ENCODE measurements at places on chromosomes 5 and 9. TPM values are rescaled to one million over a fixed set of nuclear protein-coding genes. Genes with fewer than 3 reads are reported as not detected.

Gene PHYHD1
- polyA plus RNA-seq: 26.3 TPM

DNA sequence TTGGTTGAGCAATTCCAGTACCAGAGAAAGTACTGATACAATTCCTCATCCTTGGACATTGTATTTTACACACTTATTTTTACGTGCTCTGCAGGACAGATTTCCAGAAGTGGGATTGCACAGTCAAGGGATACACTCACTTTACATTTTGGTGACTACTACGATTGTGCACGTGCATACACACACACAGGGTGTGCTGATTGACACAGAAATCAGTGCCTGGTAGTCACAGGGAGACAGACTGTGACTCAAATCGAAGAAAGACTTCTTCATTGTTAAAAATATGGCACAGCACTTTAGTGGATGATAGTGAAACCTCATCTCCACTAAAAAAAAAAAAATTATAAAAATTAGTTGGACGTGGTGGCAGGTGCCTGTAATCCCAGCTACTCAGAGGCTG is 1.5 kb downstream of the GARIN3 start:
- H3K4me1 ChIP-seq: no peaks in the 10 kb centered on the region
- H3K27me3 ChIP-seq: peaks cover 12% of the 10 kb centered on the region
- H3K36me3 ChIP-seq: no peaks in the 10 kb centered on the region
- H3K27ac ChIP-seq: no peak overlapping the region

DNA sequence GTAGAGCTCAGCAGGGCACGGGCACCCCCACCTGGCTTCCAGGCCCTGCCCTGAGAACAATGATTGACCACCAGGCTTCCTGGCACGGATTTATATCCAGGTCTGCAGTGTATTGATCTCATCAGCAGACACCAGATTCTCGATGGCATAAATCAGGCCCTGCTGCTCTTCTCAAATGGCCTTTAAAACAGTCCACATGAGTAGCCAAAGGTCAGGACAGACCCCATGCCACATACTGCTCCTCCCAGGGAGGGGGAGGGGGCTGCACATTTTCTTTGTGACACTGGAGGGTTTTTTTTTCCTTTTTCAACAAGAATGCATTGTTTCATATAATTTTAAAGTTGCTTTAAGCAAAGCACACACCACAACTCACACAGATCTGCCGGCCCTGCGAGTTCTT is 85.4 kb downstream of the SEMA4D start:
- no peaks in the 10 kb centered on the region for H3K27me3 ChIP-seq
- DNase-seq: no peak
- H3K27ac ChIP-seq: no peak overlapping the region
- no peak overlapping the region for H3K4me3 ChIP-seq

Gene ANKRD31
- polyA plus RNA-seq: 0.07 TPM

DNA sequence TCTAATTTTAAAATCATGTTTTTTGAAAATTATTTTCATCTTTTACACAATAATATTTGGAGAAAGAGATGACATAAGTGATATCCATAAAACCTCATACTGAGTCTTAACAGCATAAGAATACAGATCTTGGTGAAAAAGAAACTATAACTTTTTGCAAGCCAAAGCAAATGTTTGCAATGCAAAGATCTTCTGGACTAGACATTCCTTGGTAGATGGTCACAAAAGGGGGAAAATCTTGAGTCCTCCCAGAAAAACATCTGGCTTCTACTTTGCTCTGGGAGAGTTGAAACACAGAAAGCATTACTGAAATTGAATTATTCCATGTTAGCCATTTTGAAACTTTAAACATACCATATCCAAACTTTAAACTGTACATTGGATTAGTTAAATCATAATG is 308.2 kb downstream of the ANXA1 start:
- no peaks in the 10 kb centered on the region for H3K4me1 ChIP-seq
- H3K36me3 ChIP-seq: no peaks in the 10 kb centered on the region
- DNase-seq: no peak
- no peak overlapping the region for H3K4me3 ChIP-seq
- H3K27me3 ChIP-seq: no peaks in the 10 kb centered on the region
- H3K27ac ChIP-seq: no peak overlapping the region

- no peak overlapping the region for H3K4me3 ChIP-seq
- DNase-seq: no peak
- no peaks in the 10 kb centered on the region for H3K36me3 ChIP-seq
Measured at GRCh38 chr5:68395302-68395701, 179.7 kb downstream of the PIK3R1 start.

Gene LCN9
- not detected for polyA plus RNA-seq

DNA sequence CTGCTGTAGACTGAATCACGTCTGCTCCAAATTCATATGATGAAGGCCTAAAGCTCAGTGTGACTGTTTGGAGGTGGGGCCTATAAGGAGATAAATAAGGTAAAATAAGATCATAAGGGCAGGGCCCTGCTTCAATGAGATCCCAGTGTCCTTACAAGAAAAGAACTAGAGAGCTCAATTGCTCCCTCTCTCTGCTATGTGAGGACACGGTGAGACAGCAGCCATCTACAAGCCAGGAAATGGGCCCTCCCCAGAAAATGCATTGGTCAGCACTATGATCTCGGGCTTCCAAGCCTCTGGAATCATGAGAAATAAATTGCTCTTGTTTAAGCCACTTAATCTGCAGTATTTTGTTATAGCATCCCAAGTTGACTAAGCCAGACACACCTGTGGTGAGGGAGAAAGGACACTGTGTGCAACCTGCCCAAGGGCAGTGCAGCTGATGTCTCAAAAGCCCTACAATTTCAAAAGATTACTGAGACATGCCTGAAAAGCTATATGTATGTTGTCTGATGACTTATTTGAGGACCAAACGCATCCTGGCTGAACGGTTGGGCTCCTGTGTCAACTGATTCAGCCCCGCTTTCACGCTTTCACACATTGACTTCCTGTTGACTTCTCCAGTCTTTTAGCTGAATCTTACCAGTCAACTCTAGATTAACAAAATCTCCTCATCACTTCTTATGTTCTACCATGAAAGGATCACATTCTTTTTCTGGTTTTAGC is 13.2 kb downstream of the GZMK start:
- H3K4me3 ChIP-seq: no peak overlapping the region
- no peak overlapping the region for H3K27ac ChIP-seq
- no peaks in the 10 kb centered on the region for H3K4me1 ChIP-seq

Gene SEMA6A
- polyA plus RNA-seq: 4.2 TPM

Gene NAIP
- polyA plus RNA-seq: 1.7 TPM

DNA sequence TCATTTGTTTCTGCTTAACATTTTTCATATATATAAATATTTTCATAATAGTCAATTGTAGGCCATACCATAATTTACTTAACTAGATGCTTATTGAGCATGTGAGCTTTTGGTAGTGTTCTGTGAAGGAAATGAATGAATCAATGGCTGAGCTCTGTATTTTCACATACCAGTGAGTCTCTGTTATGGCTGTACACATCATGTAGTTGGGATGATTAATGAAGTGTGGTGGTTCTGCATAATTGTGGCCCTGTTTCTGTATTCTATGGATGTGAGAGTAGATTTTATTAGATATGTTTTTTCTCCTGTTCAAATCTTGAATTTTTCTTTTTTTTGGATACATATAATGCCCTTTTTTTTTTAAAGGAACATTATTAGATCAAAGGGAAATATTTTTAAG is 56.2 kb downstream of the CTNNA1 start:
- no peak overlapping the region for H3K27ac ChIP-seq
- no peak for DNase-seq
- H3K4me1 ChIP-seq: peaks cover 23% of the 10 kb centered on the region
- no peak overlapping the region for H3K4me3 ChIP-seq

Gene TMEM252
- not detected for polyA plus RNA-seq

GRCh38 chr9:132857031-132857430 is 21.1 kb downstream of the AK8 start:
- no peaks in the 10 kb centered on the region for H3K27me3 ChIP-seq
- H3K27ac ChIP-seq: peak overlapping the region; percentile 45
- peak; percentile 47 for DNase-seq

DNA sequence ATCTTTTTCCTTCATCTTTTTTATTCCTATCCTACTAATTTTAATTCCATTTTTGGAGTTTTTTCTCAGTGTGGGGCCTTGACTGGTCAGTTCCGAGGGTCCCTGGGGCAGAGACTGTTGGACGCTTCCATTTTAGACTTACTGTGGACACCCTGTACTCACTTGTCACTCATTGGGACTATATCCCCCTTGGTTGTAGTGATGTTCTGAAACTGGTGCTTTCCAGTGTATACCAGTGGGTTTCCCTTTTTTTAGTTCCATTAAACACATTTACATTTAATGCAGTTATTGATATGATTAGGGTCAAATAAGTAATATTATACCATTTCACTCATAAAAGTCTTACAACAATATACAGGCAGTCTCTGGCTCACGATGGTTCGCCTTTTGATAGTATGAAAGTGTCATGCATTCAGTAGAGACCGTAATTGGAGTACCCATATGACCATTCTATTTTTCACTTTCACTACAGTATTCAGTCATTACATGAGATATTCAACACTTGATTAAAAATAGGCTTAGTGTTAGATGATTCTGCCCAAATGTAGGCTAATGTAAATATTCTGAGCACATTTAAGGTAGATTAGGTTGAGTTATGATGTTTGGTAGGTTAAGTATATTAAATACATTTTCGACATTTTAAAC is 46.0 kb downstream of the CNOT6 start:
- no peak for DNase-seq
- H3K4me3 ChIP-seq: no peak overlapping the region
- no peaks in the 10 kb centered on the region for H3K27me3 ChIP-seq
- no peaks in the 10 kb centered on the region for H3K4me1 ChIP-seq

Gene F2R
- 16.6 TPM for polyA plus RNA-seq

GRCh38 chr5:91024727-91025126 is 358.4 kb downstream of the ARRDC3 start:
- no peaks in the 10 kb centered on the region for H3K36me3 ChIP-seq
- no peaks in the 10 kb centered on the region for H3K27me3 ChIP-seq
- H3K27ac ChIP-seq: no peak overlapping the region
- H3K4me1 ChIP-seq: no peaks in the 10 kb centered on the region

GRCh38 chr9:123311250-123311752 is 42.9 kb upstream of the STRBP start:
- H3K4me1 ChIP-seq: no peaks in the 10 kb centered on the region
- no peak overlapping the region for H3K4me3 ChIP-seq
- DNase-seq: no peak
- H3K36me3 ChIP-seq: no peaks in the 10 kb centered on the region

DNA sequence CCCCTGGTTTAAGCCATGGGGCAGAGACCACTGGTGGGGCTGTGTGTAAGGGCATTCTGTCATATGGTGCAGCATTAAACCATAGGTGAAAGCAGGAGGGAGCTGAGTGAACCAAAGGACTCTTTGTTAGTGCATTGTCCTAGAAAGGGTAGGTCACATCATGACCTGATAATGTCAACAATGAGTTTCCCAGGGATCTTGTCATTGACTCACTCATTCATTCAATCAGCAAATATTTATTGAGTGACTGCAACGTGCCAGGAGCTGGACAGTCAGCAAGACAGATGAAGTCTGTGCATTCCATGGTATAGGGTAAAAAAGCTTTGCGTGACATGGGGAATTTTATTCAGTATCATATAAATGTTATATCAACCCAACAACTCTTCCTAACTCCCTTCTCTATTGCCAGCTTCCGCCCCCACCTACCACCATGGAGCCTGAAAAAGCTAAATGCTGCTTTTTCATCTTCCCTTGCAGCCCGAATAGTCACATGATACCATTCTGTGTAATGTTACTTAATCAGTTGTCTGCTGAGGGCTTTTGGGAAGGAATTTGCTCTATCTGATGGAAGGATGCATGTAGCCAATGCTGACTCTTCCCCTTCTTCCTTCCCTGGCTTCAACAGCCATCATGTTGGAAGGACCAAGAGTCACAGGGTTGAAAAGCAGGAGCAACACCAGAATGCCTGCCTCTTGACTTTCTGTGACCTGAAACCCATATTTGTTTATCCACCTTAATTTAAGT is 11.5 kb upstream of the OTULINL start:
- H3K27ac ChIP-seq: no peak overlapping the region
- H3K27me3 ChIP-seq: no peaks in the 10 kb centered on the region
- H3K36me3 ChIP-seq: no peaks in the 10 kb centered on the region
- peaks cover 34% of the 10 kb centered on the region for H3K4me1 ChIP-seq

Gene ENHO
- polyA plus RNA-seq: 0.46 TPM

- H3K4me3 ChIP-seq: no peak overlapping the region
- no peak for DNase-seq
- peaks cover 8% of the 10 kb centered on the region for H3K36me3 ChIP-seq
Measured at GRCh38 chr5:179766726-179767455, 26.9 kb upstream of the LTC4S start.

Gene SRD5A1
- 2.6 TPM for polyA plus RNA-seq

DNA sequence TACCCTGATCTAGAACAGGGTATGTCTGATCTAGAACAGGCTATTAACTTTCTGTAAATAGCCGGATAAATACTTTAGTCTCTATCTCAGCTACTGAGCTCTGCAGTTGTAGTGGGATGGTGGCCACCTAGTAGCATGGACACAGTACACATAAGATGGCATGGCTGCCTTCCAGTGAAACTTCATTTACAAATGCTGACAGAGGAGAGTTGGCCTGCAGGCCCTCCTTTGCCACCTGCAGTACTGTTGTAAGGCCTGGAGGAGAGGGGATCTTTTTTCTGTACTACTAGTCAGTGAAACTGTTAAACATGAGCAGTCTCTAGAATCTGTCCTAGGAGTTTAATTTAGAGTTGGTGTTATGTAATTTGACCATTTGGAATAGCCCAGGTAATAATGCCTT is 86.0 kb downstream of the TRIO start:
- H3K27ac ChIP-seq: no peak overlapping the region
- H3K4me1 ChIP-seq: peaks cover 37% of the 10 kb centered on the region
- no peaks in the 10 kb centered on the region for H3K36me3 ChIP-seq
- no peak for DNase-seq
- no peak overlapping the region for H3K4me3 ChIP-seq

Gene STX17
- 7.8 TPM for polyA plus RNA-seq

GRCh38 chr9:121268851-121269641 is 1.1 kb downstream of the GSN start:
- H3K4me3 ChIP-seq: peak overlapping the region; percentile 79
- no peaks in the 10 kb centered on the region for H3K27me3 ChIP-seq
- DNase-seq: no peak
- H3K36me3 ChIP-seq: no peaks in the 10 kb centered on the region
- peaks cover 51% of the 10 kb centered on the region for H3K4me1 ChIP-seq

DNA sequence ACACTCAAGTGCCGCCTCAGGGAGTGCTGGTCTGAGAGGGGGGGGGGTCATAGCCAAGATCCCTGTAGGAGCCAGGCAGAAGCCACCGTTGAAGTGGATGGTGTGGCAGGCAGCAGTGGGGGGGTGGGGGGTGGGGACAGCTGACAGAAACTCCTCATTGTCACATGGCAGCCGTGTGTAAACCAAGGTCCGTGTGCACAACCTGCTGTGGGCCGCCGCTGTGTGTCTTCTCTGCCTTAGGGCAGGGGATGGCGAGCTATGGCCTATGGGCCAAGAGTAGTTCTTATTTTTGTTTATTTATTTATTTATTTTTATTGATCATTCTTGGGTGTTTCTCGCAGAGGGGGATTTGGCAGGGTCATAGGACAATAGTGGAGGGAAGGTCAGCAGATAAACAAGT is 13.4 kb downstream of the SQSTM1 start:
- peaks cover 11% of the 10 kb centered on the region for H3K4me1 ChIP-seq
- no peak for DNase-seq
- peaks cover 94% of the 10 kb centered on the region for H3K36me3 ChIP-seq
- H3K27ac ChIP-seq: no peak overlapping the region

Gene SLC6A3
- polyA plus RNA-seq: not detected

- H3K4me1 ChIP-seq: peaks cover 32% of the 10 kb centered on the region
- H3K27me3 ChIP-seq: no peaks in the 10 kb centered on the region
- H3K27ac ChIP-seq: no peak overlapping the region
- no peak for DNase-seq
Measured at GRCh38 chr9:133512253-133513213, 12.2 kb downstream of the MYMK start.

Measured in heart right ventricle (tissue), 16 donors.